ENCODE measurements at places on chromosomes 11 and 22.

- DNase-seq, result no peak
Observed at GRCh38 chr22:19174106-19175025, 4.2 kb downstream of the SLC25A1 start.

DNA sequence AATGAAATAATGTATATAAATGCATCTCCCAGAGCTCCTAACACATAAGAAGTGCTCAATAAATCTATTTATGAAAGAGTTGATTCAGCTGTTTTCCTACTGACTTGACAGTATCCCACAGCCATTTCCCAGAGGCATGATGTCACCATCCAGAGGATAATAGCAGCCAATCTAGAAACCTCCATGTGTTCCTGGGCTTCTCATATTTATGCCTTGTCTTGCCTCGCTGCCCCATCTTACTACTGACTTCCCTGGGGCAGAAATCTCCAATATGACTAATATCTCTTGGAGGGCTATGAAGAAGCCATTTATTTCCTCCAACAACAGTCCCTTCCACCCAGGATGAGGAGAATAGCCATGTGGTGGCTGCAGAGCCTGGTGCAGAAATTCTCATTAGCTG is 115.4 kb upstream of the NAV2 start:
- DNase-seq, result peak; percentile 23

GRCh38 chr11:112599856-112600533 is 339.3 kb upstream of the PLET1 start:
- DNase-seq, result no peak

- no peak for DNase-seq
Observed at GRCh38 chr11:126886636-126887035, 113.9 kb downstream of the KIRREL3 start.

DNA sequence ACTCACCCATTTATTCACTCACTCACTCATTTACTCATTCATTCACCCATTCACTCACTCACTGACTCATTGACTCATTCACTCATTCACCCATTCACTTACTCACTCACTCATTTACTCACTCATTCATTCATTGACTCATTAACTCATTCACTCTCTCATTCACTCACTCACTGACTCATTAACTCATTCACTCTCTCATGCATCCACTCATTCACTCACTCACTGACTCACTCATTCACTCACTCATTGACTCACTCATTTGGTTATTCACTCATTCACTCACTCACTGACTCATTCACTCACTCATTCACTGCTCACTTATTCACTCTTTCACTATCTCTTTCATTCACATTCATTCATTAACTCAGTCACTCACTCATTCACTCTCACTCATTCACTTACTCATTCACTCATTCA is 2.5 kb upstream of the MUC5AC start:
- no peak for DNase-seq

- no peak for DNase-seq
Observed at GRCh38 chr11:109612496-109612895, 190.5 kb downstream of the C11orf87 start.

GRCh38 chr11:91158891-91159537 is 936.2 kb upstream of the CHORDC1 start:
- no peak for DNase-seq

GRCh38 chr11:12399355-12399754 is 22.0 kb downstream of the PARVA start:
- DNase-seq, result no peak

DNA sequence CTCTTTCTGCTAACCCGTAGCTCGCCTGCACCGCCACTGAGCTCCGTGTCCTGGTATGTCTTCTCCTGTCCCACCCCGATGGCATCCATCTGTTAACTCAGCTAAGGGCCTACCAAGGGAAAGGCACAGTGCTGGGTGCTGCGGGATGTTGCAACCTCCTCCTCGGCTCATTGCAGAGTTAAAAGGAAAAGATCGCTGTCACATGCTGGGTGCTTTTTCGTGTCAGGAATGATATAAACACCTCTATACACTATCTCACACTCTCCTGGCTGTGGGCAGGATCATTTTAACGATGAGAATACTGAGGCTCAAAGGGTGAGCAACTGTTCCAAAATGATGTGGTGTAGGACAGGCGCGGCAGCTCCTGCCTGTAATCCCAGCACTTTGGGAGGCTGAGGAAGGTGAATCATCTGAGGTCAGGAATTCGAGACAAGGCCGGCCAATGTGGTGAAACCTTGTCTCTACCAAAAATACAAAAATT is 10.1 kb downstream of the TXN2 start:
- DNase-seq, result no peak

DNA sequence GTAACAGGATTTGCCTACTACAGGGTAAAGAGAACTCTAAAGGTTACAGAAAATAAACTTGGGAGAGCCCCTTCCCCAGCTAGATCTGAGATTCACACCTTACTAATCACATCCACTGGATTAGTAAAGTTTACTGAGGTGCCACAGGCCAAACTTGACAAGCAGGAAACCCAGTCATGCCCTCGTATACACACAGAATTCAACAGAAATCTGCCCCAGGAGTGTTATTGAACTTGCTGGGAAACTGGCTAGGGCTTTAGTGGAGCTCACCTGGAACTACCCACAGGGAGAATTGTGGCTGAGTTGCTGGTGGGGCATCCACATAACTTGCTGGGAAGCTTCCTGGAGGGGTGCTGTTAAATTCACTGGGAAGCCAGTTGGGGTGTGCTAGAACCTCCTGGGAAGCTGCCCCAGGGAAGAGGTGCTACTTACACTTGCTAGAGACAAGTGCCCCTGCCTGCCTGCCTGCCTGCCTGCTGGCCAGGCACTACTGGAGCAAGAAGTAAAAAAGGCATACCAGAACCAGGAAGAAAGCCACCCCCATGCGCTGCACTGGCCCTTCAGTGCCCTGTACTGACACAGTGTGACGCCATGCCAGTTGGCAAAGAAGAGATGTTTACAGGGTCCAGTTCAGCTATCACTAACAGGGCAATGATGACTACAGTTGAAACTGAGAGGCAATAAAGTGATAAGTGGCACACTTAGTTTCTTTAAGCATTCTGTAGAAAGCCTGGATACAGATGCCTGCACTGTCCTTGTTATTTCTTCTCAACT is 106.5 kb downstream of the ALX4 start:
- no peak for DNase-seq

GRCh38 chr11:88101881-88102597 is 73.2 kb downstream of the RAB38 start:
- no peak for DNase-seq

GRCh38 chr11:64373598-64373974 is 14.6 kb downstream of the RPS6KA4 start:
- no peak for DNase-seq

DNA sequence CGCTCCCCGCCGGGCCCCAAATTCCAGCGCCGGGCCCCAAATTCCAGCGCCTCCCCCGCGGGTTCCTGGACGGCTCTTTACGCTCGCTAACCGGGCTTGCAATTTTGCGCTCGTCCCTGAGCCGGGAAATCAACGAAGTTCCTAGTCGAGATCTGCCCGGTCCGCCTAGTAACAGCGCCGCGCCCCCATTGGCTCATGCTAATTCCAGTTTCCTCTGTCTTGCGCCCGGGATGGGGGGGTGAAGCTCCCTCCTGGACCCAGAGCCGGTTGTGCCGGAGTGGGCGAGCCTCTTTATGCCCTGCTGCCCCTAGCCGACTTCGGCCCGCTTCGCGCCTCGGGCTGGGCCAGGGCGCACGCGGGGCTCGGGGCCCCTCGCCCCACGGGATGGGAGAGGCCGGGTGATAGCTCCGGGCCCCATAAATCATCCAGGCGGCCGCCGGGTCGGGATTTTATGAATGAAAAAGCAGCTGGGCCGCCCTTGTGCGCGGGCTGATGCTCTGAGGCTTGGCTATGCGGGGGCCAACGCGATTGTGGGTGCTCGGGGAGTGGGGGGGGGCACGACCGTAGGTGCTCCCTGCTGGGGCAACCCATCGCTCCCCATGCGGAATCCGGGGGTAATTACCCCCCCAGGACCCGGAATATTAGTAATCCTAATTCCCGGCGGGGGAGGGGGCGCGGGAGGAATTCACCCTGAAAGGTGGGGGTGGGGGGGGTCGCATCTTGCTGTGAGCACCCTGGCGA is 1.8 kb upstream of the CCND1 start:
- peak; percentile 95 for DNase-seq

GRCh38 chr11:112219476-112220232 is 6.6 kb upstream of the PTS start:
- no peak for DNase-seq

- no peak for DNase-seq
Observed at GRCh38 chr22:48356731-48357130, 1470.9 kb downstream of the BRD1 start.

- no peak for DNase-seq
Observed at GRCh38 chr11:82234256-82234655, 499.4 kb downstream of the FAM181B start.

DNA sequence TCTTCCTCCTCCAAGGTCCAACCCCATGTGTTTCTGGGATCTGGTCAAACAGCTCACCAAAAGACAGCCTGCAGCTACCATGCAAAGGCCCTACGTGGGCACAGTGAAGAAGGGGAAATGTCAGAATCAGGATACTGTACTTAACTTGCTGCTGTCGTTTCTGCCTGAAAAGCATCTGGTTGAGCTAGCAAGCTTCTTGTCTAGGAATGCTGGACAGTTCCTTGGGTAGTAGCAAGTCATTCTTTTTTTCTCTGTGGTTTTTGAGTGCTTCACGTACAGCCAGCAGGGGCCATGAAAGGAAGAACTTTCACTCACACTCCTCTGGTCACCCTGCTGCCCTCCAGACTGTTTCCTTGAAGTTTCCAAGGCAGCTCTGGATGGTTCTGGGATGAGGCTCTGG is 24.7 kb downstream of the RCOR2 start:
- no peak for DNase-seq

DNA sequence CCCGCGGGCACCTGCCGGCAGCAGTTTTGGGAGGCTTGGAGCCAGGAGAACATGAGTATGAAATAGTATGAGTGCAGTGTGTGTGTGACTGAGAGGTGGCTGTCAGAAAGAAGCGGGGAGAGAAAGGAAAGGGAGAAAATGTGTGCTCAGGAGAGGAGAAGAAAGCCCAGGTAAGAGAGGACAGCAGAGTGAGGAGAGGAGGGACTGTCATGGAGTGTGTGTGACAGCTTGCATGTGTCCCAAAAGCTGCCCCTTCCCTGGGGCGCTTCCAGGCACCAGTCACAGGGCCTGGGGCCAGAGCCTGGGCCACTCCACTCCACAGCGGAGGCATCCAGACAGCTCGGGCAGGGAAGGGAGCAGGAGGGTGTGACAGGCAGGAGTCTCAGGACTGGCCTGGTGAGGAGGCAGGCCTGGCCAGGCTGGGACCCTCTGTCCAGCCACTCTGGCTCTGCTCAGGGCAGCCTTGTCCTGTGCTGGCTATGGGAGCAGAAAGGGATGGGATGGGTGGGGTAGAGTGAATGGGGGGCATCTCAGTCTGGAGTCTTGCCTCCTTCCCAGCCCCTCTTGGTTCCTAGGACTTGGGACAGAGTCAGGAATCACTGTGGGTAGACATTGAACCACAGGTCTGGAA is 949 bp downstream of the MMP11 start:
- no peak for DNase-seq
